ENCODE measurements at places on chromosomes 1 and 21.

DNA sequence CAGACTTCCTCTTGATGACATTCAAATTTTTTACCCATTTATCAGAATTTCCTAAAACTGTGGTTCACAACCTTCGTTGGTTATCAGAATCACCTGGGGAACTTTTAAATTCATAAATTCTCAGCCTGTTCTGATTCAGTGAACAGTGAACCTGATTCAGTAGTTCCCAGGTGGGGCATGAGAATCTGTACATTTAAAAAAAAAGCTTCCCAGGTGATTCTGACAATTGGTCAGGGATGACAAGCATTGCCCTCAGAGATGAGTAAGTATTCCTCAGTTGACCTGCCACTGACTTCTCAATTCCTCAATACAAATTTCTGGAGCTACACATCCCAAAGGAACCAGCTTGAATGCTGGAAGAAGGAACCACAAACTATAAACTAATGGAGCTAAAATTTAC, 23.5 kb upstream of the CR2 start:
- no peak for DNase-seq

- DNase-seq: no peak
Measured at GRCh38 chr1:187390215-187390818, 561.6 kb downstream of the PLA2G4A start.

- DNase-seq: no peak
Measured at GRCh38 chr1:69077633-69078032, 490.1 kb upstream of the LRRC7 start.

GRCh38 chr1:61869691-61870109, 127.4 kb downstream of the PATJ start:
- no peak for DNase-seq

DNA sequence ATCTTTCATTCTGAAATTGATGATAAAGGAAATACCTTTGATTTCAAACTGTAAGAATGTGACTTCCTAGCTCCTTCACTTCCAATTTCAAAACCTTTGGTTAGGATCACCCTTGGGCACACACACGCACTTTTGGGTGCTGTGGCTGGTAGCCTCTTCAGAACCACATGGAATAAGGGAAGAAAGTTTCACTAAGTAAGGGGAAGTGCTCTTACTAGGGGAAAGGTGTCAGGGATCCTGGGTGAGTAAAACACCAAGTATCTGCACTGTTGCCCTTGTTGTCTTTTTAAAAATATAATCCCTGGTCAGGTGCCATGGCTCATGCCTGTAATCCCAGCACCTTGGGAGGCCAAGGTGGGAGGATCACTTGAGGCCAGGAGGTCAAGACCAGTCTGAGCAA, 132.4 kb downstream of the SDCCAG8 start:
- DNase-seq: no peak

DNA sequence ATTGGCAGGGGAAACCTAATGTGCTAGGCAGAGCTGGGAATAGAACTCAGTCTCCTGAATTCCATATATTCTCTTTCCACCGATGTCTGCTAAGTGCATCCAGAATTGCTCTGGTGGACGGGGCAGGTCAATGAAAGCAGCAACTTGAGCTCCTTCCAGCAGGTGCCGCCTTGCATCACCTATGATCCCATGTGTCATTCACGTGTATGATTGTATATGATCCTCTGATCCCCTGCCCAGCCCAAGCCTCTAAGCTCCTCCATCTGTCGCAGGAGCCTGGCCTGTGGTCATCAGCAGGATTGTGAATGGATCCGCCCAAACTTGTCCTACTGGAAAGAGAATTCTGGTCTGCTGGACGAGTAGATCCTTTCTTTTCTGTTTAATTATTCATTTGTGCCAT, 13.1 kb downstream of the ACTA1 start:
- DNase-seq: no peak
